ENCODE measurements at places on chromosomes 7 and 10.

DNA sequence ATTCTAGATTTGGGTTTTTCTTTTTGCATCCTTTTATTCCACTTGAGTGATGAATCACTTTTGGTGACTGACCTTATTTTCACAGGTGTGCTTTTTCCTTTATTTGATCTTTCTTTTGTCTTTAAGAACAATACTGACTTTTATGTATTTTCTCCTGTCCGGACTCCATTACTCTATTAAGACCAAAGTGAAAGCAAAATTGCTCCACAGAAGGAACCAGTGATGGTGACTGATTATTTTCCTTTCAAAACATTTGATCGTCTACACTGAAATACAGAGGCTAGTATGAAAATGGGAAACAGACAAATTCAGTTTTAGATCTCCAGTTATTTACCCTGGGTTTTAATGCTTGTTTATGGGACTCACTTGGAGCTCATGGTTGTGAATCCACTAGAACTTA, 15.5 kb downstream of the EXOC4 start:
- DNase-seq, result no peak

DNA sequence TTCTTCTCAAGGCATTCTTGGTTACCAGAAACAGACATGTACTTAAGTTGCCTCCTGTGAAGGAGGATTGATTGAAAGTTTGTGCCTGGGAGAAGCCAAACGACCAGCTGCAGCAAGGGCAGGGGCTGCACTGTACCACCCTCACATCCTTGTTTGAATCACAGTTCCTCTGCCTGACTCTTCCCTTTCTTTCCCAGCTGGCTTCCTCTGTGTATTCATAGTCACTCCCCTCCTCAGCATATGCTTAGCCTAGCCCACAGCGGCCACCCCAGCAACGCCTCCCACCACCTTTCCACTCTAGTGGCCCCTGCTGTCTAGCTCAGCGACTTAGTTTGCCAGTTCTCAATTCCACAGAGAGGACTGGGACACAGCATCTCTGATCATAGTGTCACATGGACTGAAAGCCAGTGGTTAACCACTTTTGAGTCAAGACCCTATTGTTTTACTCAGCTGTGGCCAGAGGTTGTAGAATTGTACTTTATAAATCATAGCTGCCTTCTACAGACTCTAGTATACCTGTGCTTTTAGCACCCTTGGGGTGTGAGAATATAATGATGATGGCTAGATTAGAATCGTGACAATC, 643.0 kb downstream of the SUGCT start:
- no peak for DNase-seq

- no peak for DNase-seq
Observed at GRCh38 chr7:148717266-148717793, 18.6 kb downstream of the CUL1 start.

- DNase-seq, result peak; percentile 64
Observed at GRCh38 chr10:50622706-50623662, 772 bp downstream of the SGMS1 start.

DNA sequence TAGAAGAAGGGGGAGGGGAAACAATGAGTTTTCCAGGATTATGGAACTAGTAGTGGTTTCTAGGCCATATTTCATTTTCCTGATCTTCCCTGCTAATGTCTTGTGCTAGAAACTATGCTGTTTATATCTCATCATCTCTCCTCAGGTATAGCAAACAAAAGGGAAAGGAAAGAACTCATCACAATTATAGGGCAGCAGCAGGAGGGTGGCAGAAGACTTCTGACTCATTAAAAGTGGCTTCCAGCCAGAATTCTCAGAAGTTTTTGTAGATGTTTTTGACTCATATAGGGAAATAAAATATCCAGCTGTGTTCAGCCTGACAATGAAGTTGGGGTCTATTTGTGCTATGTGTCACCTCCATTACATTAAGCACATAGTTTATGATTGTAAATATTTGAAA, 6.5 kb downstream of the AHR start:
- no peak for DNase-seq

DNA sequence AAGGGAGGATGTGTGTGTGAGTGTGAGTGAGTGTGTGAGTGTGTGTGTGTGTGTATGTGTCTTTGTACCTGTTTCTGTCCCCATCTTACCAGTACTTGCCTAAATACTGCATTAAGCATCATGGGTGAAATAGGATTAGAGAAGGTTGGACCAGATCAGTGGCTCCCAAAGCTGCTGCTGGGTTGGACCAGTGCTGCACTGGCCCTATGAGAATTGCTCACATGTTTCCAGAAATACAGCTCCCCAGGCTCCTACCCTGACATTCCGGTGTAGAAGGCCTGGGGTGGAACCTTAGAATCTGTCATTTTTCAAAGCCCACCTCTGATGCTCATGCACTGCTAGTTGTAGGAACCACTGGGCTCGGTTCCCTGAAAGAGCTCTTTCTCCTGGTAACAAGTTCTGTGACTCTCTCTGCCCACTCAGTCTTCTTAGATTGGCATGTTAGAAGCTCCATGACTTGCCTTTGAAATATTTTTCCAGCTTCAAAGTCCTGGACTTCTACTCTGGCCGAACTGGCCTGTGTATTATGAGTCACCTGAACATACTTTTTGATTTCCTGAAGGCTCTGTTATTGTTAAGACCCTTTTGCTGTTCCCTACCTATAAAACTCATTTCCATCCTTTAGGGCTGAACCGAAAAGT, 224.7 kb downstream of the CUX1 start:
- no peak for DNase-seq

Data from left cardiac atrium (tissue), 4 donors.